Activated T-helper 1 cell treated with anti-CD3 and anti-CD28 coated beads, Interleukin-12 subunit alpha, Interleukin-12 subunit beta, Interleukin-2, Interleukin-4 antibody, amounts not matched to agents 30 ng/mL and 10 ng/mL and 1 ng/mL, durations not matched to agents 14 hours and 24 hours and 36 hours (primary cell): ENCODE measurements at places on chromosomes 12 and 14. TPM values are rescaled to one million over a fixed set of nuclear protein-coding genes. Genes with fewer than 3 reads are reported as not detected.

Gene TRIAP1
- 50.7 and 55.7 TPM in 2 replicates for total RNA-seq

Gene DCN
- not detected in 2 replicates for total RNA-seq

Gene GLIPR1L1
- not detected in 2 replicates for total RNA-seq

Gene MYL2
- total RNA-seq, result not detected in 2 replicates
